ENCODE measurements at places on chromosomes 4 and X. TPM values are rescaled to one million over a fixed set of nuclear protein-coding genes. Genes with fewer than 3 reads are reported as not detected.

- DNase-seq, result no peak
These were observed 77.7 kb upstream of the C4orf50 start for GRCh38 chr4:6095897-6096296.

- no peak for DNase-seq
These were observed 9.0 kb downstream of the RAB9A start for GRCh38 chrX:13697976-13698375.

DNA sequence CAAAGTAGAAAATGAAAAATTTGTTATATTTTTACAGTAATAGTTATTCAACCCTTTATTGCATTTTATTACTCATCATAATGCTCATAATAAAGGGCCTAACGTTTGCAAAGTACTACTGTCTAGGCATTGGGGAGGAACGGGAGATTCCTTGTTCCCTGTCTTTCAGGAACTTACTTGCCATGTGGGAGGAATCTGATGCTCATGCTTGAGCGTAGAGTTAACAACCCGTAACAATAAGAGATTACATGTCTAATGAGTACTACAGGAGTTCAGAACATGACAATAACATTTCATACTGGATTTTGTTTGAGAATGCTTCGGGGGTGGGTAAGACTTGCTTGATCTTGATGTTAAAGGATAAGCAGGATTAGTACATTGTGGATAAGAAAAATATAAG is 2.9 kb downstream of the CCSER1 start:
- DNase-seq, result no peak

DNA sequence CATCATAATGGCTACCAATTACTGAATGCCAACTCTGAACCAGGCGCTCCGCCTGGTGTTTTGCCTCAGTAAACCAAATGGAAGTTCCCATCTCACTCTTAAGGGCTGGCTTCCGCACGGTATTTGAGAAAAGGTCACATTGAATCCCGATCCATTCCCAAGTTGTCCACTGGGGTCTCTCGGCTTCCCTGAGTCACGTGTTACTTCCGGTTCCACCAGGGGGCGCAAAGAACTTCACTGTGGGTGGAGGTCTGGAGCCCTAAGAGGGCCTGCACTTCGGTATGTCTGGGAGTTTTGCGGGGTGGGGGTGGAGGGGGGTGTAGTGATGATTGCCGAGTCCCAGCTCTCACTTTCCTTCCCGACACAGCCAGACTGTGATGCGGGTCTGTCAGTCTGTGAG is 13.4 kb upstream of the NHS start:
- no peak for DNase-seq

- no peak for DNase-seq
These were observed 1.8 kb upstream of the HS3ST1 start for GRCh38 chr4:11430536-11430935.

The ARHGAP6 gene
- not detected for total RNA-seq

- no peak for DNase-seq
These were observed 137.6 kb upstream of the TEX13D start for GRCh38 chrX:124194901-124195300.

GRCh38 chrX:107716118-107716684 is 59.4 kb downstream of the TSC22D3 start:
- peak; percentile 52 for DNase-seq

DNA sequence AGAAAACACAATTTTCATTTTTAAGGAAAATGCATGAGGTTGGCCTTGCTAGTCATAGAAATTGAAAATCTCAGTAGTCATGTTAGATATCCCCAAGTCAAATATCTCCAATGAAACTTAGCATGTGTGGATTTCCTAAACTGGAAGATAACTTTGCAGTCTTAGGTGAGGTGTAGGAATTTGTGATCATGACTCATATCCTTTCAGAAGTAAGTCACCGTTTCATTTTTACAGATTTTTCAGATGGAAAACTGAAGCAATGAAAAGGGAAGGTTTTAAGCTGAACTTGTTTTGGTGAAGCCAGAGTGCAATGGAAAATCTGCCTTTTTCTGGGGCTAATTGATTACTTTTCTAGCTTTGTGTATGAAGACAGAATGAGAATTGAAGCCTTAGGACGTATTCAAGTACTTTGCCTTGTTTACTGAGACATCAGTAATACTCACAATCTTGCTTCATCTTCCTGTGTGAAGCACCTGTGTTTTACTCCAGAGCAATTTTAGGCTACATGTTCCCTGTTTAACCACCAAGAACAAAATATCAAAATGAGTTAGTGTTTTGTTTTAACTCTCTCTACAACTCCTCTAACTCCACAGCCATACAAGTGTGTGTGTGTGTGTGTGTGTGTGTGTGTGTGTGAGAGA is 1662.8 kb upstream of the ADGRL3 start:
- DNase-seq, result no peak

The TMSB15A gene
- total RNA-seq, result not detected

- DNase-seq, result no peak
These were observed 211.7 kb downstream of the ZNF674 start for GRCh38 chrX:46333550-46333949.

DNA sequence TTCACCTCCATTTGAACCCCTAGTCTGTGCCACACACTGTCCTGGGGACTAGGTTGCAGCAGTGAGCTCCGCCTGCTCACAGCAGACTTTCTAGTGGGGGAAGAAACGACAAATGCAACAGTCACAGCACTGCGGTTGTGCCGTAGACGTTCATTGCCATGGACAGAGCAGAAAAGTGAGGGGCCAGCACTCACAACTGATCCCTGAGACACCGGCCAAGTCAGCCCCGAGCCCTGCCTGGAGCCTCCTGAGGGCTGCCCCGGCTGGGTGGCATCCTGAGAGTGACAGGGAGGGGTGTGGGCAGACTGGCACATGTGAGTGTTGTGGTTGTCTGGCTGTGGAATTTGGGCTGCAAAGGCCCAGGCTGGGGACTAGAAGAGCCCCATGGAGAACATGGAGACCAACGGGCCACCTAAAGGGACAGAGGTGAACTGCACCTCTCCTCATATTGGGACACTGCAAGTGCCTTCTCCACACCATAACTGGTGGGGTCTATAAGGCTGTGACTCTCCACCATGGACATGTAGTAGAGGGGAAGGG is 4.6 kb downstream of the DUSP9 start:
- DNase-seq, result no peak

The ENPEP gene
- total RNA-seq, result not detected

- no peak for DNase-seq
These were observed 35.2 kb downstream of the SLC25A5 start for GRCh38 chrX:119503484-119503861.

GRCh38 chrX:133958997-133959688 is 26.3 kb downstream of the GPC3 start:
- no peak for DNase-seq

The SLC2A9 gene
- total RNA-seq, result 2.0 TPM

- DNase-seq, result no peak
These were observed 5.3 kb upstream of the GPR78 start for GRCh38 chr4:8574796-8575370.

DNA sequence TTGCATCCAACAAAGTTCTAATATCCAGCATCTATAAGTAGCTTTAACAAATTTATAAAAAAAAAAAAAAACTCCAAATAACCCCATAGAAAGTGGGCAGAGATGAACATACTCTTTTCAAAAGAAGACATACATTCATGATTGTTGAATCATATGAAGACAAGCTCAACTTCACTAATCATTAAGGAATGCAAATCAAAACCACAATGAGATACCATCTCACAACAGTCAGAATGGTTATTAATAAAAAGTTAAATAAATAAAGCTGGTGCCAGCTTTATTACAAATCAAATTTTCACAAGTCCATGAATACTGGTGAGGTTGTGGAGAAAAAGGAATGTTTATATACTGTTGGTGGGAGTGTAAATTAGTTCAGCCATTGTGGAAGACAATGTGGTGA is 592.0 kb downstream of the IQCM start:
- no peak for DNase-seq

GRCh38 chr4:958314-958665 is 15.1 kb downstream of the DGKQ start:
- DNase-seq, result no peak

The KLHL8 gene
- 11.0 TPM for total RNA-seq

The LRCH2 gene
- total RNA-seq, result not detected

- DNase-seq, result no peak
These were observed 271.8 kb downstream of the INPP4B start for GRCh38 chr4:142574306-142574705.

- DNase-seq, result no peak
These were observed 27.3 kb downstream of the RWDD4 start for GRCh38 chr4:183631577-183632198.

The H2BW2 gene
- total RNA-seq, result not detected
